ENCODE measurements at places on chromosomes 4 and X. TPM values are rescaled to one million over a fixed set of nuclear protein-coding genes. Genes with fewer than 3 reads are reported as not detected.

The ZFP42 gene
- not detected for total RNA-seq

The CCDC158 gene
- total RNA-seq: not detected

The MID1IP1 gene
- total RNA-seq: 157 TPM

The USP26 gene
- not detected for total RNA-seq

The ETDB gene
- not detected for total RNA-seq

The OTC gene
- total RNA-seq: not detected

The AWAT2 gene
- total RNA-seq: not detected

The GAGE12H gene
- not detected for total RNA-seq

The PDCL2 gene
- not detected for total RNA-seq

The KCND1 gene
- 0.72 TPM for total RNA-seq

The IL21 gene
- not detected for total RNA-seq

The FDCSP gene
- total RNA-seq: not detected

The CSAG2 gene
- not detected for total RNA-seq

The APLN gene
- total RNA-seq: 9.8 TPM

The RBMX2 gene
- total RNA-seq: 46.8 TPM

The FSTL5 gene
- total RNA-seq: not detected

The SPP1 gene
- 1,528 TPM for total RNA-seq

The PFKFB1 gene
- total RNA-seq: 0.35 TPM

The RIPPLY1 gene
- not detected for total RNA-seq

The TCEAL2 gene
- not detected for total RNA-seq

The RAB41 gene
- total RNA-seq: not detected

All from NCI-H460 (cell line).